ENCODE measurements at places on chromosomes 2 and 18.

DNA sequence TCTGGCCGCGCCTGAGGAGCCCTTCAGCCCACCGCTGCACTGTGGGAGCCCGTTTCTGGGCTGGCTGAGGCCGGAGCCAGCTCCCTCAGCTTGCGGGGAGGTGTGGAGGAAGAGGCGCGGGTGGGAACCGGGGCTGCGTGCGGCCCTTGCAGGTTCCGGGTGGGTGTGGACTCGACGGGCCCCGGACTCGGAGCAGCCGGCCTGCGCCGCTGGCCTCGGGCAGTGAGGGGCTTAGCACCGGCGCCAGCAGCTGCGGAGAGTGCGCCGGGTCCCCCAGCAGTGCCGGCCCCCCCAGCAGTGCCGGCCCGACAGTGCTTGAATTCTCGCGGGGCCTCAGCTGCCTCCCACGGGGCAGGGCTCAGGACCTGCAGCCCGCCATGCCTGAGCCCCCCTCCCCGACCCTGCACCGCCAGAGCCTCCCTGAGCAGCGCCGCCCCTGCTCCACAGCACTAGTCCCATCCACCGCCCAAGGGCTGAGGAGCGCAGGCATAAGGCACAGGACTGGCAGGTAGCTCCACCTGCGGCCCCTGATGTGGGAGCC, 534.2 kb downstream of the ZNF804A start:
- no peak for DNase-seq

GRCh38 chr18:63890237-63890949, 2.9 kb downstream of the SERPINB2 start:
- no peak for DNase-seq

- DNase-seq = no peak
These were observed 18.9 kb downstream of the REV1 start for GRCh38 chr2:99470957-99471356.

DNA sequence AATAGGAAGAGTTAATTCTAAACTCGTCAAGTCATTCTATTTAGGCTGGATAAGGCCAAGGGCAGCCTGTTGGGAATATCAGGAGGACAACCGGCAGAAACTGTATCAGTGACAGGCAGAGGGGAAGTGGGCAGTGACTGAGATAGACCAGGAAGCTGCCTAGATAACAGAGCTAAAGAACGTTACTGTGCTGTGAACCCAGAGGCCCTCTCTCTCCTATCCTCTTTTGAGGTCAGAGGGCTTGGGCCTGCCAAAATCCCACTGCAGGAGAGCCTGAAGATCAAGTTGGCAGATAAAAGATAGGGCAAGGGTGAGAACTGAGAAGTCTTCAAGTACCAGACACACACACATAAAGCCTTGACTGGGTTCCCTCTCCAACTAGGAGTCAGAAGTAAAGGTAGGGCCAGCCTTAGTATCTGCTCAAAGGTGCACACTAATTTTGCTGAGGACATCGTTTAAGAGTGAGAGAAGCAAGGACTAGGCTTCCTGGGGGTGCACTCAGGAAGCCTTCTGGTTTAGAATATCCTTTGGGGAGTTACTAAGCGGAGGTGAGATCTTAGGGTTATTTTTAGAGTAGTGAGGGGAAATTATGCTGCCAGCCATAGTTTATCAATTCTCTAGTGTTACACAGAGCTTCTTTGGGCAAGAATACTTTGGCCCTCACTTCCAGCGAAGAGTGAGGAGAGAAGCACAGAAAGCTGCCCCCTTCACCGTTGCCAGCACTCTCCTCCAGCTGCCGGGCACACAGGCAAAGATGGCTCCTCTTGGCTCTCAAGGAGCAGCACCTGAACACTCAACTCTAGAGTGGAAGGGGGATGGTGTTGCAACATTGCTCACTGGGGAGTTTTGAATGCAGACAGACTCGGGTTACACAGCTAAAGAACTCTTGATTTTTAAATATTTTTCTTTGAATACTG, 9.8 kb downstream of the CAVIN2 start:
- no peak for DNase-seq

DNA sequence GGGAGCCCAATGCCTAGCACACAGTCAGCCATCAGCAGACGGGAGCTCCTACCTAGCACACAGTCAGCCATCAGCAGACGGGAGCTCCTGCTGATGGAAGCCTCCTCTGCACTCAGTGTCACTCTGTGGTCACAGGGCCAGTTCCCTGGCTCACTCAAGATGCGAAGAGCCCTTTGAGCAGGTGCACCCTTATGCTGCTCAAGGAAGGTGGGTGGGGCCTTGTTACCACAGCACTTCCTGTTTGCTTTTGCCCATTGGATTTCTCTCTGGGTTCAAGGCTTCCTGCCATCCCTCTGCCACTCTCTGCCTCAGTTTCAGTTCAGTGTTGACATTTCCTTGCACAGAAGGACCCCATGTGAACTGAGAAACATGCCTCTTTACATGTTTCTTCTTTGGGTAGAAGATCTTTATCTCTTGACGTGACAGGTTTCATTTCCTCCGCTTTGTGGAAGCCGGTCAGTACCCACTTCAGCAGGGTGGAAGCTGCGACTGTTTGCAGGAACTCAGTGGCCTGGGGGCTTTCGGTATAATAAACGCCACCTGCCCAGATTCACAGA, 11.6 kb downstream of the TRIB2 start:
- DNase-seq = peak; percentile 86

- no peak for DNase-seq
These were observed 54.1 kb downstream of the DSC3 start for GRCh38 chr18:30988440-30988839.

- no peak for DNase-seq
These were observed 1.6 kb upstream of the IGFBP5 start for GRCh38 chr2:216696751-216697560.

- no peak for DNase-seq
These were observed 184.1 kb upstream of the RAB12 start for GRCh38 chr18:8424917-8425725.

DNA sequence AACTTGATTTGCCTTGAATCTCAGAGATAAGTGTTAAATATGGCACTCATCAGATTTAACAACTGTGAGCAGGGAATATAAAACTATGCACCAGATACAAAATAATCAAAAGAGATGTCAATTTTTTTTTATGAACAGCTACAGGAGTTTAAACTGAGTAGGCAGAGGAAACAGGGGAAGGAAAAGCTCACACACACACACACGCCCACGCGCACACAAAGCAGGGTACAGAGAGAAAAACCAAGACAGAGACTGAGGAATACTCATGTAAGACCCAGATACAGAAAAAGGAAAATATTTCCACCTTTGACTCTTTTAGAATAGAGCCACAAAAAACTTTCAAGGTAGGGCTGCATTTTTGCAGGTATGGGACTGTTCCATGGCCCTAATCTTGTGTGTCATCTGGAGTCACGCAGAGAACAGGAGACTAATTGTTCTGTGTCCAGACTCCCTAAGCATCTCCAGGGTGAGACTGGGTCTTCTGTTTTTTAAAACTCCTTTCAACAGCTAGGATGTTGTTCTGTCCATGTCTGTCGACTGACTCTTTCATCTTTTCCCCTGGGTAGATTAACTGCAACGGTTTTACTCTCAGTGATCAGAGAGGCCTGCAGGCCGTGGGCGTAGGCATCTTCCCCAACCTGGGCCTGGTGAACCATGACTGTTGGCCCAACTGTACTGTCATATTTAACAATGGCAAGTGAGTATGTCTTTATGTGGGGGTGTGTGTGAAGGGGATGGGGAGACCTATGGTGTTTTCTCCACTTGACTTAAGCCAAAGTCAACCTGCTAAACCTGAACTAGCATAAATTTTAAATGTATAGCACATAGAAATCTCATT, 23.0 kb downstream of the SMYD1 start:
- DNase-seq = no peak

GRCh38 chr2:218631837-218632236, 24.1 kb downstream of the PLCD4 start:
- DNase-seq = no peak

- DNase-seq = no peak
These were observed 143.4 kb upstream of the STK17B start for GRCh38 chr2:196314780-196315179.

- no peak for DNase-seq
These were observed 79.7 kb downstream of the EHBP1 start for GRCh38 chr2:62785216-62785615.

DNA sequence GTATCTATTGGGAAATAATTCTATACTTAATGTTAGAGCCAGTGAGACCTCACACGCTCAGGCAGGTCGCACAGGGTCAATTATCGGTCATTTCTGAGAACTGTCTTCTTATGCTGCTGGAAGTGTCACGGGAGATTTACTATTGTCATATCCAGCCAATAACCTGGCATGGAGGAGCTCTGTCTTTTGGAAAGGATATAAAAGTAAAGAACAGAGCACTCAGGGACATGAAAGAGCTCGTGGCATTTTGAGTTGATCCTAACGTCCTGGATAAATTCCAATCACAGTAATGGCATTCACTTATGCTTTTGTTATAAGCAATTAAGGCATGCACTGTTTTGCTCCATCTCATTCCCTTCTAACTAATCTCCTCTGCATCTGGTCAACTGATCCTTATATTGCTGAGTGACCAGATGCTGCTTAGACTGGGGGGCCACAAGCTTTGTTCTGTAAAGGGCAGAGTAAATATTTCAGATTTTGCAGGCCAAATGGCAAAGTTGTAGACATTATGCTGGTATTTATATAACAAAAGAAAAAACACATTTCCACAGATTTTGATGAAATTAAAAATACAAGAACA, 453.5 kb upstream of the SMIM21 start:
- no peak for DNase-seq

DNA sequence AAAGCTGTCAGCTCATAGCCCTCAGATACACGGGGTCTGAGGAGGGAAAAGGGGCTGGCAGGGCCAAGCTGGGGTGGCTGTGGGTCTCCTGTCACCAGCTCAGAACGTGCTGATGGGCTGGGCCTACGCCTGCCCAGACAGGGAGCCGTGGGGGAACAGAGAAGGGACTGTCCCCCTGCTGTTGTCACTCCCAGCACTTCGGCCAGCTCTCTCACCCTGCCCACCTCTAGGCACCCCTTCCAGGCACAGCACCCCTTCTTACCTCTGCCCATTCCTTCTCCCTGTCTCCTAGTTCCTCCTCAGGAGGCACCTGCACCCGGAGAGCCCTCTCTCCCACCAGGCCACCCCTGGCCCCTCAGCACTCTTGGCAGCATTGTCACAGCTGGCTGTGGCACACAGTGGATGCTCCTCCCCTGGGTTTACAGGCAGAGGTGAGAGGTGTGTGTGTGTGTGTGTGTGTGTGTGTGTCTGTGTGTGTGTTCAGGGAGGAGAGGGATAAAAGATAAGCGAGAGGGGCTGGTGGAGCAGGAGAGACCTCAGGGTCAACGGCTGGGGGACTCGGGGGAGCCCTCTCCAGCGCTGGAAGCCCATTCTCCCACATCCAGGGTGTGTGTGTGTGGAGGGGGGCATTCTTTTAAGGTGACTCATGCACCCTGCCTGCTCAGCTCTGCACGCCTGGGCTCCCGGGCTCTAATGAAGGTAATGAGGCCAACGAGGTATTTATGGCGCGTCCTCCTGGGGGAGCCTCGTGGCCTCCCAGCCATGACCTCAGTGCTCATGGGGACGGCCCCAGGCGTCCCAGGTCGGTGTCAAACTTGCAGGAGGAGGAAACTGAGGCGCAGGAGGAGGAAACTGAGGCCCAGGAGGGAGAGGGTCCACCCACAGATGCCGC, 66.1 kb upstream of the SMAD7 start:
- no peak for DNase-seq

- no peak for DNase-seq
These were observed 76.2 kb downstream of the WDR7 start for GRCh38 chr18:56727399-56727798.

DNA sequence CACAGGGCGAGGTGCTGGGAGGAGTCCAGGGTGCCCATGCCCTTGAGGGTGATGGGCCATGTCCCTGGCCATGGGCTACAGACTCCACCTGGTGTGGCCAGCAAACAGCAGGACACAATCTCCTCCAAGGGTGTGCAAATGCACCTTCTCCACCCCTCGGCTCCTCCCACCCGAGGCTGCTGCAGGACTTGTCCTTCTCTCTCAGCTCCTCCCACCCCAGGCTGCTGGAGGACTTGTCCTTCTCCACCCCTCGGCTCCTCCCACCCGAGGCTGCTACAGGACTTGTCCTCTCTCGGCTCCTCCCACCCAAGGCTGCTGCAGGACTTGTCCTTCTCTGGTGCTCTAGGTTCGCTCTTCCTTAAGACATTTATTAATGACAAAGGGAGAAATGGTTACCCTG, 57.3 kb upstream of the SNTG2 start:
- no peak for DNase-seq

GRCh38 chr2:29343830-29344229, 228.6 kb downstream of the CLIP4 start:
- DNase-seq = no peak

DNA sequence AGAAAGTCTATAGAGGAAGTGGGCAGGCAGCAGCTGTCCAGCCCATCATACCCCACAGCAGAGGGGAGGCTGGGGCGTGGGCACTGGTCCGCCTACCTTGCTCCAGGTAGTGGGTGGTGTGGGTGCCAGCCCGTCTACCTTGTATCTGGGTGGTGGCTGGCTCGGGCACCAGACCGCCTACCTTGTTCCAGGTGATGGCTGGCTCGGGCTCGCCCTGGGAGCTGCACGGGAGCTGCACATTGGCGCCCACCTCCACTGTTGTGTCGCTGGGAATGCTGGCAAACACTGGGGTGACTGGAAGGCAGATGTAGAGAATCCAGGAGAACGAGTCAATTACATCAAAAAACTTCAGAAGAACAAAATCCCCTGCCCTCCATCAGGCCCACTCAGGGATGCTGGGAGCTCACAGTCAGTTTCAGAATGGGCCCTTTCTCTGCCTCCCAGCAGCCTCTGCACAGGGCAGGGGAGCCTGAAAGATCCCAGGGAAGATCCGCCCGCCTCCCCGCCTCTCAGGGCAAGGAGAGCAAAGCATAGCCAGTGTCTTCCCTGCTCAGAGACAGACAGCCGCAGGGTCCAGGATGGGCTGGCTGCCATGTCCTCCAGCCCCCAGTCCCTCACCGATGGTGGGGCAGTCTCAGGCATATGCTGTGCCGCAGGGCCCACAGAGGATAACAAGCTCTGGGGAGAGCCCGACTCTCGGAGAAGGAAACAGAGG, 82.3 kb downstream of the PXDN start:
- no peak for DNase-seq

- DNase-seq = no peak
These were observed 3.1 kb downstream of the B3GNT7 start for GRCh38 chr2:231398585-231398984.

DNA sequence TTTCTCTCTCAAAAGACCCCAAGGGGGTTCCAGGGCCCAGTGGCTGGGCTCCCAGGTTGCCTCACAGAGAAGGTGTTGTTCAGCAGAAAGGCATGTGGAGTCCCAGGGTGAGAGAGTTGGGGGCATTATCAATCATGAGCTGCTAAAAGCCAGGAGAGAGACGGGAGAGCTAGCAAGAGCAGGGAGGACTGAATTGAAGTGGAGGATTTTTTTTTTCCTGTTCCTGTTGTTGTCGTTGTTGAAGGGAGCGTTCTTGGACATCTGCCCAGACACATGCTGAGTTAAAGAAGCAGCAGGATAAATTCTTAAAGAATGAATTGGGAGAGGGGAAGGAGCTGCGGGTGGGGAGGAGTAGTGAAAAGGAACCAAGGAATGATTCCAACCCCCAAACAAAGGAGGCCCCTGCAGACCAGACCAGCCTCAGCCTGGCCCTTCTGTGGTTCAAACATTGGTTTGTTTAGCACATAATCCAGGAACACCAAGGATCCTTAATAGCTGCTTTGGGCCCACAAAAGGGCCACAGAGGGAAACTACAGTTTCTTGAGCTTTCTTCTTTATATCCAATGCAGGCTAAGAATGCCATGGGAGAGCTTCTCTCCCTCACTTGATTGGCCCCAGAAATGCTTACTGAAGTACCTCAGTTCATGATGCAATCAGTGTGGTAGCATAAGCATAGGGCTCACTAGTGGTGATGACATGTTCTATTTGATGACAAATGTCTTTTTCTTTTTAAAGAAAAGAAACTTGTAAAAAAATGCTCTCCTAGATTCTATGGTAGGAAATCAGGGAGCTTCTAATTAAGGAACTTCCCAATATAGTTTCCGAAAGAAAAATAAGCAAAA, 146.0 kb downstream of the SETBP1 start:
- no peak for DNase-seq
